Right atrium auricular region (tissue), 2 donors: ENCODE measurements at places on chromosomes 7 and 10.

GRCh38 chr7:155458878-155459699 lies 1.2 kb downstream of the EN2 start:
- DNase-seq, result no peak

DNA sequence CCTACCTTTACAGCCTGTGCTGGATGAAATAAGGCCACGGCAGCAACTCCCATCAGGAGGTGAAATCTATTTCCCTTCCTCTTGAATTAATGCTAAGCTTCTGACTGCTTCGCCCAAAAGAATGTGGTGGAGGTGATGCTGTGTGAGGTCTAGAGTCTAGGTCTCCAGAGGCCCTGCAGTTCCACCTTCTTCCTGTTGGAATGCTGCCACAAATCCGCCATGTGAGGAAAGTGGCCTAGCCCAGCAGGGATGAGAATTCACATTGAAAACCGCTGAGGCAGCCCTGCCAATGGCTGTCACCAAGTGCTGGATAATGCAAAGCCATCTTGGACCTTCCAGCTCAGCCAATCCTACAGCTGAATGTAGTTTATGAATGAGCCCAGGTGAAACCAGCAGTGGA lies 28.0 kb downstream of the RHOBTB1 start:
- no peak for DNase-seq

DNA sequence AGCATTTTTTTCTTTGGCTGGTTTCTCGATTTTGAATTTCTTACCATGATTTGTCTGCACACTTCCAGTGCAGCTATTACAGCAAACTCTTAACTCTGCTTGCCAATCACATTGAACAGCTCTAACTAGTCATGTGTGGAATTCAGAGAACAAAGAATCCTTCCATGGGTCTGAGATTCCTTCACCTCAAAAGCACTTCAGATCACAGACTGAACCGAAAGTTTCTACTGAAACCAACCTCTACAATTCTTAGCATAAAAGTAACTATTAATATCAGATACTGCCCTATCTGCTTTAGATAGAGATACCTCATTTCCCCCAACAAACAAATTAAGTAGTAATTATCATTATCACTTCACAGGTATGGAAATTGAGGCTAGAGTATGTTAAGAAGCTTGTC lies 56.5 kb upstream of the SP4 start:
- DNase-seq, result no peak

DNA sequence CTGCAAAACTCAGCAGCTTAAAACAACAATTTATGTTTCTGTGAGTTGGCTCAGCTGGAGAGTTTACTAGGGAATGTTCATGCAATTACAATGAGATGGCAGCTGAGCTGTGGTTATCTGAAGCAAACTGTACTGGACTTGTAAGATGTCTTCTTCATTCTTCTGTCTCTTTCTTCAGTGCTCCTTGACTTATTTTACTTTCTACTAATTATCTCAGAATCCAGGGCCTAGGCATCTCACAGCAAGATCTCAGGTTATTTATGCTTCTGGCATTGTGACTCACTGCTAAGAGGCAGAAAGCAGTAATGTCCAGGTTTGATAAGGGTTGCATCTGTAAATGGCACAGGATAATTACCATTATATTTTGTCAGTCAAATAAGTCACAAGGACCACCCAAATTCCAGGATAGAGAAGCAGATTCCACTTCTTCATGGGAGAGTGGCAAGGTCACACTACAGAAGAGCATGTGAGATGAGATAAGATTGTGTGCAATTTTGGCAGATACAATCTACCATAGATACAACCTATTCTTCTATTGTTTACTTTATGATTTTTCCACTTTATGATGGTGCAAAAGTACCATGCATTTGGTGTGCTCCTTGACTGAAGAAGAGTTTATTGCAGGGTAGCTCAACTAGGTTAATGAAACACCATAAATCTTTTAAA lies 16.8 kb downstream of the VIM start:
- DNase-seq, result no peak

DNA sequence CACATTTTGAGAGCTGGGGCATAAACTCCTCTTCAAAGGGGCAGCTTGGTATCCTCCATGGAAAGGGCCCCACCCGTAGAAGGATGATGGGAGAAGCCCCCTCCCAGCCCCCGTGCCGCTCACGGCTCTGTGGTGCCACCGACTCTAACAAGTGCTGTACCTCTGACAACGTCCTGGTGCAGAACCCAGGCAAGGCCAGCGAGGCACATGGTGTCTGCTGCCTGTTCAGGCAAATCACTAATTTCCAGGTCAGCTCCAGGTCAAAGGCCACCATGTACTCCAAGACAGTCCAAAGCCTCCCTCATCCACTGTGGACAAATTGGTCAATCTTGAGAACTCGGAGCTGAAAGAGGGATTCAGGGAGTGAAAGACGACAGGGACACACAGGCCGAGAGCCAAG lies 11.4 kb upstream of the CNPY1 start:
- no peak for DNase-seq

GRCh38 chr7:93964813-93965212 lies 39.3 kb downstream of the BET1 start:
- no peak for DNase-seq

DNA sequence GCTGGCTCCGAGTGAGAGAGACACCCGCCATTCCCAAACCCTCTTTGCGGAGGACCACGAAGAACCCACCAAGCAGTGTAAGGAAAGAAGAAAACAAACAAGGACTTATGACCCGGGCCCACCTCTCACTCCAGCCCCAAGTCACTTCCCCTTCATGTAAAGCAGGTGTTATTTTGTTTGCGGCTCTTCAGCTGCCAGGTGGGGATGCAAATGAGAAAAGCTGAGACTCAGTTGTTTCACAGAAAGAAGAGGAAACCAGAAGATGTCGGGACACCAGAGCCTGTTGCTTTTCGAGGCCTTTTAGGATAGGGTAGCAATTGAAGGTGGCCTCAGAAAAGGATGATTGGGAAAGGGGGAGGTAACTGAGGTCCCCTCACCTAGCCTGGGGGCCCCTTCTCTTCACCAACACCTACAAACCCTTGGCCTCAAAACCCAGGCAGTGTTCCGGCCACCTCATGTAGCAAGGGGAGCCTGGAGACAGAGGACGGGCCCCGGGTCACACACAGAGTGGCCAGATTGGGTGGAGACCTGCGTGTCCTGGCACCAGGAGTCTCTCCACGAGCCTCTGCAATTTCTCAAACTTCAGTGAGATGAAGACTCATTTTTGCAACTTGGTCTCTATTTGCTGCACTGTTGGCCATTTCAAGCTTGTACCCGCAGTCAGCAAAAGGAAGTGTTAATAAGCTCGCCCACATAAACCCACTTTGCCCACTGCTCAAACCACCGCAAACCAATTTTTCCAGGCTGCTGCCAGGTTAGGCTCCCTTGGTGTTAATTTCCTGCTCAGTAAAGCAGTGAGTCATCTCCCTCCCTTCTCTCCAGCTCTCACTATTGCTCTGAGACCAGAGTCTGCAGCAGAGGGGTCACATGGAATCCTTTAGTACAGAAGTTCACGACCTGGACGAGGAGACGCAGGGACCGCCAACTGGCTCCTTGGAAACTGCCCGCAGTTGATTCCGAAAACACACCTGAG lies 45.5 kb downstream of the AOC1 start:
- DNase-seq, result no peak

DNA sequence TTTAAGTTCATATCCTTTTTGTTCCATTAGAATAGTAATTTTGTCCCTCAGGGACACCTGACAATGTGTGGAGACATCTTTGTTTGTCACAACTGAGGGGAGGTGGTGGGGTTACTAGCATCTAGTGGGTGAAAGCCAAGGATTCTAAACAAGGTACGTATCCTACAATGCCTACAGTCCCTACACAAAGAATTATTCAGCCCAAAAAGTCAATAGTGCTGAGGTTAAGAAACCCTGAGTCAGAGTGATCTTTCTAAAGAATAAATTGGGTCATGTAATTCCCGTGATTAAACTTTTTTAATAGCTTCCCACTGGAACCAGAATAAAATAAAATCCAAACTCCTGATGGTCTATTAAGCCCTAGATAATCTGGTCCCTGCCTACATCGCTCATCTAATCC lies 2.7 kb upstream of the ANXA7 start:
- no peak for DNase-seq

DNA sequence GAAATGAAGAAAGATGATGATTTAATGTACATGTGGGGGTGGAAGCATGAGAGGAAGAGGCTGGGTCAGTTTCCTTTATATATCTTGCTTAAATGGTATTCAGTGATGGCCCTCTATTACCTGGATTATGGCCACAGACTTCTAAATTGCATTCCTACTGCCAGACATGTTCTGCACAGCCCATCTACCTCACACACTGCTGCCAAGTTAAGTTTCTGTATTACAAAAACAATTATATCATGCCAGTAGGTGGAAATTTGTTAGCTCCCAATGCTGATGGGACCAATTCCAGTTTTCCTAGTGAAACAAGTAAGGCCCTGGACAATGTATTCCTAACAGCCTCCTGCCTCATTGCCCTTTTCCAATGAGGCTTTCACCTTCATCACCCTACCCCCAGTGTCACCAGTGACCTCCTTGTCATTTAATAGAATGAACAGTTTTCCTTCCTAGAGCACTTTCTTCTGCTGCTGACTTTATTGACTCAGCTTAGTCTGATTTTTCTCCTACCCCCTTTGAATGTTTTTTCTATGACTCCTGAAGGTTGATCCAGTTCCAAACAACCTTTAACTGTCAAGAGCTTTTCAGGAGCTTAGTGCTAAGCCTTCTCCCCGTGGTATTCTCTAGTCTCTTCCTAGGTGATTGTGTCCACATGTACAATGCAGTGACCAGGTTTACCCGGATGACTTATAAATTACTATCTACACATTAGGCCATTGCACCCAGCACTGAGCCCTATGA lies 316.6 kb upstream of the ANKRD30A start:
- DNase-seq, result no peak

DNA sequence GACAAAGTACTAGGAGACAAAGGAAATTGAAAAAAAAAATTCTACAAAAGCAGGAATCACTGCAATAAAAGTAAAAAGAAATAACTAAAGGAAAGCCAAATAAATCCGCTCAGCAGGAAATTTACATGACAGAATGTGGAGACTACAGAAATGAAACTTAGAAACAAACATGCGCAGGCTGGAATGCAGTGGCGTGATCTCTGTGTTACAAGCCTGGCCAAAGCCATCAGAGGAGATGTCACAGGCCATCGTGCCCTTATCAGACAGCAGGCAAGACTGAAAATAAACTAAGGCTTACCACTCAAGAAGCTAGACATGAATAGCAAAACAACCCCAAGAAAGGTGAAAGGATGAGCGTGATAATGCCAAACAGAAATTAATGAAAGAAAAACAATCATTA lies 6.3 kb upstream of the CAMK2B start:
- DNase-seq, result no peak

DNA sequence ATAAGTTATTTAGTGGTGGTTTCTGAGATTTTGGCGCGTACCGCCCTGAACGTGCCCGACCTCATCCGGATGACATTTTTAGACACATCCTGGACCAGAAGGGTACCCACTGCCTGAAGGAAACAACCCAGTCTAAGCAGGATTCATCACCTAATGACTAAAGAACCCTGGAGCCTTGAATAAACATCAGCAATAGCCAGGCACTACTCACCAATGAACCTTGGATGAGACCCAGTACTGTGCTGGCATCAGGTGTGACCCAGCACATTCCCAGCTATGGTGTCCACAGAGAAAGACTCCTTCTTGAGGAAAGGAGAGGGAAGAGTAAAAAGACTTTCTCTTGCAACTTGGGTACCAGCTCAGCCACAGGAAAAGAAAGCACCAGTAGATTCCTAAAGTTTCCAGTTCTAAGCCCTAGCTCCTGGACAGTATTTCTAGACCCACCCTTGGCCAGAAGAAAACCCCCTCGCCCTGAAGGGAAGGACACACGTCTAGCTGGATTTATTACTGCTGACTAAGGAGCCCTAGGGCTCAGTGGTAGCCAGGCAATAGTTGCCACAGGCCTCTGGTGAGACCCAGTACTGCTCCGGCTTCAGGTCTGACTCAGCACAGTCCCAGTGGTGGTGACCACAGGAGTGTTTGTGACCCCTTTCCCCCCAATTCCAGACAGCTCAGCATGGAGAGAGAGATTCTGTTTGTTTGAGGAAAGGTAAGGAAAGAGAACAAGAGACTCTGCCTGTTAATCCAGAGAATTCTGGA lies 32.5 kb downstream of the ZNF277 start:
- no peak for DNase-seq

DNA sequence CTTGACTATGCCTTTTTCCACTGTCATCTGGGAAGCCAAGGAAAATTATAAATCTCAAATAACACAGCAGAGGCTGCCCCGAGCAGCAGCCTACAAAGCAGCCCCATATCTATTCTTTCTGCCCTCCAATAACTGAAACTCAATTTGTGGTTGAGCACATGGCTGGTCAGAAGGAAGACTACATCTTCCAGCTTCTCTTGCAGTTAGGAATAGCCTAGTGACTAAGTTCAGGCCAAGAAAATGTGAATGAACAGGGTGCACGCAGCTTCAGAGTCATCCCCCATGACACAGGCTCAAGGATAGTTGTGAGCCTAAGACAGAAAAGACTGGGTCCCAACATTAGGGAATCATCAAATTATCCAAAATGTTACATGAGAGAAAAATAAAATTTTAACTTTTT lies 42.3 kb downstream of the CHCHD3 start:
- no peak for DNase-seq

DNA sequence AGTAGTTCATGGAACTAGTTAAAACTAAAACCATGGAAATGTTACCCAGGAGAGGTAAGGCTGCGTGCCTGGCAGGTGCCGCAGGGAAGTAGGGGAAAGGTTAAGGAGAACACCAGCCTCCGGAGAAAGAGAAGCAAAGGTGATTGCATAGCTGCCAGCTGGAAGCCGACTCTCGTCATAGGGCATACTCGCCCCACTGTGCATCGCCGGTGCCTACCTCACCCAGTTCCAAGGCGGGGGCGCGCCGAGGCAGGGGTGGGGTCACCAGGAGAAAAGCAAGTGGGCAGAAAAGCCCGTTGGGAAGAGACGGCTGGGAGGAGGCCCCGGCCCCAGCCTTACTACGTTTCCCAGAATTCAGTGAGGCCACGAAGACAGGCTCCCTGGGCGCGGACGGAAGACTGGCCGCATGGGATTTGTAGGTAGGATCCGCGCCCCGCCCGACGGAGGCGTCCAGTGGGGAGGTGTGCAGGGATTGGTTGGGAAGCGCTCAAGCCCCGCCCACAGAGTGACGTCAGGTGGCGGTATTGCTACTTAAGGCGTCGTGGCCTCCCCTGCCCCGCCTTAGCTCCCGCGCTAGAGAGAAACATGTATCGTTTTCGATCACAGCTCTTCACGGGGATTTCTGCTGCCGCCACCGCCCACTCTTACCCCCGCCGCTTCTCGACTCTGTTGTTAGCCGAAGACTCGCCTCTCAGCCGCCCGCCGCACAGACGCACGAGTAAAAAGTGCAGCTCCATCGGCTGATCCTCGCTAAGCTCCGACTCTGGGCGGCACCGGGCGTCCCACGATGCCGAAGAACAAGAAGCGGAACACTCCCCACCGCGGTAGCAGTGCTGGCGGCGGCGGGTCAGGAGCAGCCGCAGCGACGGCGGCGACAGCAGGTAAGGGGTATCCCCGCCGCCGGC lies at the start of gene IFRD1:
Gene IFRD1, plus strand, starts transcription at position 559 of the 905 bp plus-strand sequence. Its CDS starts 229 bp downstream, at position 788.
- peak; percentile 100 for DNase-seq

DNA sequence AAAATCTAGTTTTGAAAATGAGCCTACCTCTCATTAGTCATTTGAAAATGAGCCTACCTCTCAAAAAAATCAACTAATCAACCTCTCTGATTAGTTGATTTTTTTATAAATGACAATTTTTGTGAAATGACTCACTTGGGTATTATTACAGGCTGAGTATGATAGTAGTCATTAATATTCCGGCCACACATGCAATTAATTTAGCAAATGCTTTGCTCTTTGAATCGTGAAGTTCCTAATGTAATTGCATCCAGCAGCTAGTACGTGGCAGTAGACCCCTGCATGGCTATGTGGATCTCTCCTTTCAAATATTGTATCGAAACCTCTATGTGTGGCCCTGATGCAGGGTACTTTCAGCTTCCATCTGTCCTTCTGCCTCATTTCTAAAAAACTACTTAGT lies 245.9 kb upstream of the PHYHIPL start:
- no peak for DNase-seq

GRCh38 chr7:119545118-119545517 lies 727.9 kb upstream of the KCND2 start:
- no peak for DNase-seq
